ENCODE measurements at places on chromosomes 3 and 15. TPM values are rescaled to one million over a fixed set of nuclear protein-coding genes. Genes with fewer than 3 reads are reported as not detected.

- DNase-seq: peak; percentile 52
Observed at GRCh38 chr15:93989440-93989998, 241.8 kb upstream of the MCTP2 start.

DNA sequence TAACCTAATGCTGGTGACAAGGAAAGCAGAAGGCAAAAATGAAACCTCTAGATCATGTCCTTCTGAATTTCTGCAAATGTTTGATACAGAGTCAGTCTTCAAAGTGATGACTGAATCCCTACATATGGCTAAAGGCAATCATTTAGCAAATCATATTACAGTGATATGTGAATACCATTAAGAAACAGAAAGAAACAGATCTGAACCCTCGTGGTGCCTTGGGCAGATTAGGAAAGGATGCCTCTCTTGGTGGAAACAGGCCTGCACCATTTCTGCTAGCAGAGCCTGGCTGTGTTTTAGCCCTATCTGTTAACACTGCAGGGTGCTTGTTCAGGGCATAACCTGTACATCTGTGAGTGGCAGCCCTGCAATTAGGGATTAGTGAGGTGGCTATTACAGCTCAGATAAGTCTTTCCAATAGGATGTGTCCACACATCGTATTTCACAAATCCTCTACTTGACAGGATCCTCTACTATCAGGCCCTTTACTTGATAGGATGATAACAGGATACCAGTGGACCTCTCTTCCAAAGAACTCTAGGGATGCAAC, 12.1 kb downstream of the SEC22C start:
- DNase-seq: no peak

DNA sequence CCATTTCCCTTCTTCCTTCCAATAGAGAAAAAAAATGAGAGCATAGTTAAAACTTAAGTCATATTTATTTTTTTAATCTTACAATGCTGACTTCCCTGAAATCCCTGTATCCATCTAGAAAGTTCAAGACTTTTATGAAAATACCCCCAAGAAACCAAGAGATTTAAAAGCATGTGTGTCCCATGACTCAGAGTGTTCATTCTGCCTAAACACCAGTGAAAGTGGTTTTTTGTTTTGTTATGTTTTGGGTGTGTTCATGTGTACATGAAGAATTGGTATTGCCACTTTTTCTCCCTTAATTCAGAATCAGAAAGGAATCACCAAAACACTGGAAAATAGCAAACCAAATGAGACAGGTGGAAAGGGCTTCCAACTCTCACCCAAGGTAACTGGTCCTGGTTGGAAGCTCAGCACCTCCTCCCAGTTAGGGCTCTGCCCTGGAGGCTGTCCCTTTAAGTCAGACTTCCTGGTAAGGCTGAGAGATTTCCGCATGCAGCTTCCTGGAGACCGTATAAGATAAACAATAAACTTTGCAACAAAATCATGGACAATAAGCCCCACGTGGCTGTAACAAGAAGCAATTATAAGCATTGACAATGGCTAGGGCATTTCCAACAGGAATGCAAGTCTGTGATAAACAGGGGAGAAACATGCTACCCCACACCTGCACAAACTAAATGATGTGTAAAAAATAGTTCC, 121.9 kb upstream of the ARHGEF3 start:
- DNase-seq: peak; percentile 93

GRCh38 chr15:52224211-52224610, 33.0 kb upstream of the GNB5 start:
- DNase-seq: no peak

DNA sequence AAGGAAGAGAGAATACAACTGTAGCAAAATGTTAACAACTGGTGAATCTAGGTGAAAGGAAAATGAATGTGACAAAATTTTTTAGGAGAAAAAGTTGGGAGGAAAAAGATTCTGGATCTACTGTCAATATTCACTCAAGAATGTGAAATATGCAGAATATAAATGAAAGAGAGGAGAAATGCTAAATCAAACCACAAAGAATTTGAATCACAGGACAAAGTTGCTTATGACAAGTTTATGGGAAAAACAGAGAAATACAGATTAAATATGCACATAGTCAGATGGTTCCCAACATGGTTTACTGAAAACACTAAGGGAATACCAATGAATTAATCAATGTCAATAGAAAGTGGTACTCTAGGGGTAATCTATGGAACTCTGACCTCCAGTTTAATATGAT, 27.6 kb downstream of the C3orf33 start:
- DNase-seq: no peak

Gene CCR2
- 0.98 TPM for total RNA-seq

Gene LRRIQ4
- 0.09 TPM for total RNA-seq

GRCh38 chr3:170488802-170489201, 70.1 kb downstream of the CLDN11 start:
- no peak for DNase-seq

DNA sequence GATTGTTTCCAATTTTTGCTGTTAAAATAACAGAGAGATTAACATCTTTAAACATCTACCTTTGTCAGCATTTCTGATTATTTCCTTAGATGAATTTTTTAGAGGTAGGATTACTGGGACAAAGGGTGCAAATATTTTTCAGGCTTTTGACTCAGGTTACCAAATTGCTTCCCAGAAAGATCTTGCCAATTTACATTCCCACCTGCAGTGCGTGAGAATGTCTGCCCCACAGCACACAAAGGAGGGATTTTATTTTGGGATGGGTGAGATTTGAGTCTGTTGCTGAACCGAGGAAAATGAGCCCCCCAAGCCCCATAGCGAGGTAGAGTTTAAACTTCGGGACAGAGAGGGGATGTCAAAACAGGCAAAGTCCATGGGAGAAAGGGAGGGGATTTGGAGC, 25.9 kb upstream of the RNU6-1 start:
- no peak for DNase-seq

Gene FMN1
- total RNA-seq: 1.6 TPM

Gene EFHB
- 0.89 TPM for total RNA-seq

DNA sequence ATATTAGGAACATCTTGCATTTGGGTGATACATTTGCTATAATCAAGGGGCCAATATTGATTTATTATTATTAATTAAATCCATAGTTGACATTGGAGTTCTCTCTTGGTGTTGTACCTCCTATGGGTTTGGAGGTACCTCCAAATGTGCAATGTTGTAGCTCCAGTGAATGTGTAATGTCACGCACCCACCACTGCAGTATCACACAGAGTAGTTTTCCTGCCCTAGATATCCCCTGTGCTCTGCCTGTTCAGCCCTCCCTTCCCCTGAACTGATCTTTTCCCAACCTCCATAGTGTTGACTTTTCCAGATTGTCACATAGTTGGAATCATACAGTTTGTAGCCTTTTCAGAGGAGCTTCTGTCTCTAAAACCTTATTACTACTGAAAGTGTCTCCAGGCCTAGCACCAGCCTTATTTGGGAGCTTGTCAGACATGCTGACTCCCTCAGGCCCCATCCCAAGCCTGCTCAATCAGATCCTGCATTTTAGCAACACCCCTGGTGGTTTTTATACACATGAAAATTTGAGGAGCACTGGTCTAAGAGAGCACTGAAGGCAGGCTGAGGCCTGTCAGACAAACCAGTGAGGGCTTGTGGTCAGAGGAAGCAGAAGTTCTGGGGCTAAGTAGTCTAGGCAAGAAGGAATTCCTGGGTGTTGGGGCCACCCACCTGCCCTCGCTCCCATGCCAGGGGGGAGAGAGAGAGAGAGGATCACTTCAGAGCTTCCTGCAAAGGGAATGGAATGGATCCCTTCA, 73.4 kb downstream of the SLC6A11 start:
- DNase-seq: no peak

Gene FGF7
- total RNA-seq: 33.8 TPM

Gene MUC13
- total RNA-seq: not detected

Gene AHSG
- 0.75 TPM for total RNA-seq

DNA sequence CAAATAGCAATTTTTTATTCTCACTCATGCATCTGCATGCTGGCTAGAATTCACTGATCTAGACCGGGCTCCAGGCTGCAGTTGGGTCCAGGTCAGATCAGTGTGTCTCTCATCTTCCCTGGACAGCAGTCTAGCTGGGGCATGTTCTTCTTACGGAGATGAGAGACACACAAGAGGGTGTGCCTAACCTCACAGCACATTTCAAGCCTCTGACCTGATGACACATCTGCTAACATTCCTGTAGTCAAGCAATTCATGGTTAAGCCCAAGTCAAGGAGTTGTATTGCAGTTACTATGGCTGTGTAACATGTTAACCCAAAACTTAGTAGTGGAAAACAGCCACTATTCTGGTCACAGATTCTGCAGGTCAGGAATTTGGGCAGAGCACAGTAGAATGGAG, 13.1 kb downstream of the BSN start:
- no peak for DNase-seq

Gene SAMMSON
- total RNA-seq: 0.04 TPM
